CD4-positive, alpha-beta T cell treated with Interleukin-10 for 1 hour (primary cell): ENCODE measurements at places on chromosomes 7 and 10.
A peak's percentile ranks its signal among the peaks of the same experiment; 100 is the strongest.

DNA sequence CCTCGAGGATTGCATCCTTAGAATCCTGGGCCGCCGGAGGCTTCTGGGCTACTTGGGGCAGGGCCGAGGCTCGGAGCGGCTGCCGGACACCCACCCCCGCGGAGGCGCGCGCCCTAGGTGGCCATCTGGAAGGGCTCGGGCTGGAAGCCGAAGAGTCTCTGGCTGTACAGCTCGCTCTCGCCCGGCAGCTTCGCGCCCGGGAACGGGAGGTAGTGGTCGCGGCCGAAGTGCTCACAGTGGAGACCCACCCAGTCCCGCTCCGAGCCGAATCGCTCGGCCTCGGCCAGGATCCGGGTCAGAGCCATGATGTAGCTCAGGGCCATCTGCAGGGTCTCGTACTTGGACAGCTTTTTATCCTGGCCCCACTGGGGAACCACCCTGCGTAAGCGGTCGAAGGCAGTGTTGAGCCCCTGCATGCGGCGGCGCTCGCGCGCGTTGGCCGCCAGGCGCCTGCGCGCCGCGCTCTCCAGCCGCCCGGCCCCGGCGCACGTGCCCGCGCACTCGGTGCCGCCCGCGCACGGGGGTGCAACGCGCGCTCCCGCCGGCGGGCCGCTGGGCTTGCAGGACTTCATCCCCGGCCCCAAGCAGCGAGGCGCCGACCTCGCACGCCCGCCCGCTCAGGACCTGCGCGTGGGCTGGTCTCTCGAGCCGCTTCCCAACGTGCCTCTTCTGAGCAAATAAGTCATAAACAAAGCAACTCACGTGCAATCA lies 652 bp downstream of the ATOH7 start:
- peak; percentile 21 for DNase-seq

DNA sequence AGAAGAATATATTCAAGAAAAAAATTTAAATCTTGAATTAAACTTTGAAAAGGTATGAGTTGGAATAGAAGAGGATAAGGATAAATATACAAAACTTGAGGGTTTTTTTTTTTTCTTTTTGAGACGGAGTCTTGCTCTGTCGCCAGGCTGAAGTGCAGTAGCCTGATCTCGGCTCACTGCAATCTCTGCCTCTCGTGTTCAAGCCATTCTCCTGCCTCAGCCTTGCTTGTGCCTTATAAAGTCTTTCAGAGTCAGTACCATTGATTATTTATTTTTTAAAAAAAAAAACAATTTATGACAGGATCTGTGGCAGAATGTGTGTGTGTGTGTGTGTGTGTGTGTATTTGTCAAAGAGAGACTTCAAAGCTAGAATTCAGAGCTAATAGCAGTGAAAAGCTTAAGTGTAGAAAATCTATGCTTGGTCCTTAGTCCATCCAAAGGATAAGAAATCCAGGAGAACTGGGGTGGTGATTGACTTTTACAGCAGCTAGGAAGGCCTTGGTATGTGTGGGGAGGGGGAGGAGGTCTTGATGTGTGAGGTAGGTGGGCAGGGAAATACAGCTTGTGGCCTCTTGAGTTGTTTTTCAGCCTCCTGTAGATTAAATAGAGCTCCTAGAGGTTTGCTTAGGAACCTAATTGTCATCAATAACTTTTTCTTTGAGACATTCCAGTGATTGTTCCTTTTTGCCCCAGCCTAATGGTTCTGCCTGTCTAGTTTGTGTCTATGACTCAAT lies 2.4 kb downstream of the HECTD2 start:
- no peak for DNase-seq

DNA sequence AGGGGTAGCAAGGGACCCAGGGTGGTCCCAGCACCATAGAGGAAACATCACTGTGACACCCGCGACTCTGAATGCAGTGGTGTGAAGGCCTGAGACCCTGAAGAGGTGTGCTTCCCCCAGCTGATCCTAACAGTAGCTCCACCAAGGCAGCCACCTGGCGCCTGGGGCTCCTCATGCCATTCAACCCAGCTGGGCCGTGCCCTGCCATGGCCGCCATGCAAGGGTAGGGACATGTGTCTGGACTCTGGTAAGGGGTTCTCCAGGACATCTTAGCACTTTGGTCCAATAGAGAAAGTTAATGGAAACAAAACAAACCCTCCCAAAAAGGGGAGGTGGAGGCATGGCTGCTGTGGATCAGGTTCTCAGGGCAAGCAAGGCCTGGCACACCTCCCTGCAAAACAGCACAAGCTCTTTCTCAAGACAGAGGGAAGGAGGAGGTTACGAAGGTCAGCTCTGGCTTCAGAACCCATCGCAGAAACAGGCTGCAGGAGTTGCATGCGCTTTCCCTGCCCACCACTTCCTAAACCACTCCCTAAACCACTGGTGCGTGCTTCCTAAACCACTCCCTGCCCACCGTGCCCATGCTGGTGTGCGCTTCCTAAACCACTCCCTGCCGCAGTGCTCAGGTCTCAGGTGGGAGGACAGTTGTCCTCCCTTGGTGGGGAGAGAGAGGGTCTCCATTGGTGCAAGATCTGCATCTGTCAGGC lies 108.7 kb downstream of the LARP4B start:
- DNase-seq, result no peak

DNA sequence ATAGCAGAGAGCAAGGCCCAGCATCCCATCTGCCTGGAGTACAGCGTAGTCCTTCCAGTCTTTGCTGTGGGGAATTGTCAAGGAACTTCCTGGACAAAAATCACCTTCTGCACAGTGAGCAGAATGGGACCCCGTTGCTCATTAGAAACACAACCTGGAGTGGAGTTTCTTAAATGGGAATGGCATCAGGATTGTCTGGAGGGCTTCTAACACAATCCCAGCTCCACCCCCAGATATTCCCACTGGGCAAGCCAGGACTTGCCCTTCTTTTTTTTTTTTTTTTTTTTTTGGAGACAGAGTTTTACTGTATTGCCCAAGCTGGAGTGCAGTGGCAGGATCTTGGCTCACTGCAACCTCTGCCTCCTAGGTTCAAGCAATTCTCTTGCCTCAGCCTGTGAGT lies 356.4 kb downstream of the GALNT17 start:
- no peak for DNase-seq

GRCh38 chr7:945556-946255 lies 8.8 kb downstream of the ADAP1 start:
- no peak for DNase-seq

DNA sequence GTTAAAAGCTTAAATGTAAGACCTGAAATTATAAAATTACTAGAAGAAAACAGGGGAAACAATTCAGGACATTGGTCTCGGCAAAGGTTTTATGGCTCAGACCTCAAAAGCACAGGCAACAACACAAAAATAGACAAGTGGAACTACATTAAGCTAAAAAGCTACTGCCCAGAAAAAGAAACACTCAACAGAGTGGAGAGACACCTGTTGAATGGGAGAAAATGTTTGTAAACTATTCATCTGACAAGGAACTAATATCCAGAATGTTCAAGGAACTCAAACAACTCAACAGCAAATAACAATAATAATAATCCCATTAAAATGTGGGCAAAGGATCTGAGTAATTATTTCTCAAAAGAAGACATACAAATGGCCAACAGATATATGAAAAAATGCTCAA lies 170.4 kb downstream of the FRMD4A start:
- no peak for DNase-seq

DNA sequence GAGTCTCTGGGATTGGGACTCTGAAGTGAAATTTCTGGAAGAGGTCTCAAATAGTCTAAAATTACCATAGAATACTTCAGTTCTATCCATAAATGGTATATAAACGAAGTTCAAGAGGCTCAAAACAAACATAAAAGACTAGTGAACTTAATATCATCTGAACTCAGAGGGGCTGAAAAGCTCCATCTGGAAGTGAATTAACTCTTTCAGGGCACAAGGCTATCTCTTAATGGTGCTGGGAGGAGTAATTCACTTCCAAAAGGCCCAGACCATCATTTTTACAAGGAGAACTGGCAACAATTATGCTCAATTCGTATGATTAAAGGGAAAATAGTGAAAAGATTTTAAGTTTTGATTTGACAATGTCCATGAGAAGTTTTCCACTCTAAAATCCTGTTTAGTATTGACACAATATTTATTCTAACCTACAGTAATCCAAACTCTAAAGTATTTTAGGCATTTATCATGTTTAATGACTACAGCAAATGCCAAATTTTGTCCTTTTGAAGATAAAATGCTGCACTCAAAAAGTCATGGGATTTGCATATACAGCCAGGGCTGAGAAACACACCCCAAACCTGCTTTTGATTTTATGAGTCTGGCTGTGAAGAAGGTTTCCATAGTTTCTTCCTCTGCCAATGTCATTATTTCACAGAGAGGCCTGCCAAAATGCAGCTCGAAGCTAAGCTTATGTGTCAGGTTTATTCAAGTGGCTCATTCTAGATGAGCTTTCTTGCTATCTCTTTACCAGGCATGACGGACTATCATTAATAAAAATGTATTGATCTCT lies 143.9 kb downstream of the HIBADH start:
- DNase-seq, result no peak

- no peak for DNase-seq
These were observed 89.2 kb downstream of the CUL2 start for GRCh38 chr10:35000936-35001335.

DNA sequence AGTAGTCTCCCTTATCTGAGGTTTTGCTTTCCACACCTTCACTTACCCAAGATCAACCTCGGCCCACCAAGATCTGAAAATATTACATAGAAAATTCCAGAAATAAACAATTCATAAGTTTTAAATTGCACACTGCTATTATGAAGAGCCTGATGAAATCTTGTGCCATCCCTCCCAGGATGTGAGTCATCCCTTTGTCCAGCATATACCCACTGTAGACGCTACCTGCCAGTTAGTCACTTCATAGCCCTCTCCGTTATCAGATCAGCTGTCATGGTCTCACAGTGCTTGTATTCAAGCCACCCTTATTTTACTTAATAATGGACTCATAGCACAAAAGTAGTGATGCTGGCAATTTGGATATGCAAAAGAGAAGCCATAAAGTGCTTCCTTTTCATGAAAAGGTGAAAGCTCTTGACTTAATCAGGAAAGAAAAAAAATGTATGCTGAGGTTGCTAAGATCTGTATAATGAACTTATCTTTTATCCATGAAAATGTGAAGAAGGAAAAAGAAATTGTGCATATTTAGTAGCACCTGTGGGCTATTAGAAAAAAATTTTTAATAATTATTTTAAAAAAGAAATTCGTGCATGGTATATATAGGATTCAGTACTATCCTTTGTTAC lies 9.8 kb upstream of the MRPS16 start:
- no peak for DNase-seq

DNA sequence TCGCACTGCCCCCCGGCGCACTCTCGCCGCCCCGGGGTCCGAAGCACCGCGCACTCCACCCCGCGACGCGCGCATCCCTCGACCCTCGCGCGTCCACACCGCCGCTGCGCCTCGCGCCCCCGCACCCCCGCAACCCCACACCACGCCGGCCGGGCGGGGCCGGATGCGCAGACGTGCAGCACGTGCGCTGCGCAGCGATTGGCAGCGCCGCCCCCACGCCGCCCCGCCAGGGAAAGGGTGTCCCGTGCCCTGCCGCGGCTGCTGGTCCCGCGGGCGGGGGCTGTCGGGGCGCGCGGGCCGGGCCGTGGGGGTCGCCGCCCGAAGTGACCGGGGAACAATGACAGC lies 53.7 kb upstream of the KDM7A start:
- peak; percentile 76 for DNase-seq

GRCh38 chr10:104326991-104327610 lies 11.2 kb downstream of the ITPRIP start:
- DNase-seq, result no peak

GRCh38 chr10:124611738-124612137 lies 132.4 kb downstream of the FAM53B start:
- peak; percentile 62 for DNase-seq

- no peak for DNase-seq
These were observed 4.6 kb downstream of the CEP41 start for GRCh38 chr7:130436253-130436652.

- no peak for DNase-seq
These were observed 48.3 kb downstream of the BAIAP2L1 start for GRCh38 chr7:98352621-98353020.

- DNase-seq, result no peak
These were observed 326.5 kb downstream of the WDR37 start for GRCh38 chr10:1382711-1383110.

- no peak for DNase-seq
These were observed 155.0 kb downstream of the PTPRN2 start for GRCh38 chr7:158432369-158433341.

- no peak for DNase-seq
These were observed 580.4 kb downstream of the MAGI2 start for GRCh38 chr7:78873117-78873516.

GRCh38 chr10:43196131-43196980 lies 58.1 kb downstream of the CSGALNACT2 start:
- no peak for DNase-seq

DNA sequence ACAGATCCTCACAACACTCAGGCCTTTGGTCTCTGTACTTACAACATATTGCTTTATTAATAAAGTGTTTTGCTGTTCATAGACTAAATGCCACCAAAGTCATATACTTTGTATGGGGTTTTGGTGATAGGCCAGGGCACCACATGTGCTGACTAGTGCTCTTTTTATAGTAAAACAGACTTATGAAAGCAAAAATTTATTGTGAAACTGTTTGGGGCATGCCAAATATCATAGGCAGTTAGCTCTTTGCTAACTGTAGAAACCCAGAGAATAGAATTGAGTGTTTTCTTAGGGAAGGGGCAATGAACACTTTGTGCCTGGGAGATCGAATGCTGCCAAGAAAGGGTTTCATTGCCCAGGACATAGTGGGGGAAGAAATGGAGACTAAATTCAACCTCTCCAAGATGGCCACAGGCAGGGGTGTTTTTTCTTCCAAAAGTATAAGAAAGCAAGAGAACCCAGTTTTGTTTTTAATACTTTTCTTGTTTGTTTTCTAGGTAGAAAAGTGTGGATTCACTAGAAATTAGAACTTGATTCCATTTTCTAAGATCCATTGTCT lies 142.7 kb downstream of the TRIL start:
- no peak for DNase-seq

DNA sequence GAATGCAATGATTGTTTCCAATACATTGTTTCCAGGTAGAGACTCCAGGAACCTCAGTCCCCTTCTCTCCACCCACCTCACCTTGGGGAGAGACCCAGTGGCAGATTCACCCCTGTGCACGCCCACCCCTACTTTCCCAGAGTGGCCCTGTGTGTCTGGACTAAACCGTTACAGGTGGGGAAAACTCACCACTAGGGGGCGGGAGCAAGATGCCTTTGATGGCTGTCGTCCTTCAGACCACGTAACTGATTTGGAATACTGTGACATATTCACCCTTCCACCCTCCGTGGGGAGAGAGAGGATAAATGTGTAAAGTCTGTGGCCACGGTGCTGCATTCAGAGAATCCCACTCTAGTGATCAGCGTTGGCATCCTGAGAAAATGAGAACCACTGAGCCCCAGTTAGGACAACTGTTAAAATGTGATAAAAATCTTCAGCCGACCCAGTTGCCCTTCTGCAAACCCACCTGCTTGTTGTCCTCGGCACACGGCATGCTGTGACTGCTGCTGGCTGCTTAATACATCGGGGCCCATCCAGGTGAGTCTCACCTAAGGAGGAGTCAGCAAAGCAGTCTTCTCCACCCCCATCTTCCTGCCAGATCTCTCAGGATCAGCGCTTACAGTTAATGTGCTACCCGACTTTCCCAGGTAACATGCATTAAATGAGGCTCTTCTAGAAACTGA lies 41.5 kb upstream of the NMT2 start:
- peak; percentile 82 for DNase-seq
